Cortex of kidney (tissue), 1 donor: ENCODE measurements at places on chromosomes 4 and X.

DNA sequence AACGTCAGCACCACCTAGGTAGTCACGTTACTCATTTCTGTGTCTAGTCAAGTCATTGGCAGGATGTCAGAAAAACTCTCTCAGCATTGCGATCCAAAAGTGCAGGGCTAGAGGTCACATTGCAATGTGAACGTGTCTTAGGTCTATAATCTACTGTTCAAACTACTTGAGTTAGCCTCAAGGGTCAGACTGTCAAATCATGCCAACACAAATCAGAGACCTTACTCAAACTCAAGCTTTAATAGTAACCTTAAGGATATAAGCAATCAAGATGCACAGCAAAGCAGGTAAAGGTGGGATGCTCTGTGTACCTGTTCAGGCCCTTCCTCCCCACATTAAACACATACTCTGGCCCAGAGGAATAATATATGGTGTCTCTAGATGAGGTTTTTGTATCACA is 114.4 kb upstream of the NOCT start:
- no peak for DNase-seq

GRCh38 chrX:120207009-120207605 is 43.5 kb upstream of the ZBTB33 start:
- no peak for DNase-seq

DNA sequence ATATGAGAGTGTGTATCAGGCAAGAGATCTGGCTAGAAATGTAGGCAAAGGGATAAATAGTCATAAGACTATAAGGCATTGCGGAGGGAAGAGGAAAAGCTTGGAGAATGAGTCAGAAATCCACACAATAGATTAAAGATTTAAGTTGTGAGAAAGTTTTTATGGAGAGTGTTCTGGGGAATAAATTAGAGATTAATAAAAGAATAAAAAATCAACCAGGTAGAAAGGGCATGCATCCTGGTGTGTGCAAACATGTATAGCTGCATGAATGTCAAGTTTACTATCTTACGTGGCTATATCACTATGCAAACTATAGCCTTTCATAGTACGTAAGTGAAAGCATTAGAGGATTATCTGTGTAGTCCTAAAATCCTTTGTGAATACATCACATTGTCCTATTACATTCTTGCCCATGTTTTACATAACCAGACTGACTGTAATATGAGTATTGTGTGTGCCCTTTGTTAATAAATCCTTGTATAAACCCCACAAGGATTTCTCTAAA is 36.9 kb downstream of the SNCA start:
- DNase-seq, result no peak

DNA sequence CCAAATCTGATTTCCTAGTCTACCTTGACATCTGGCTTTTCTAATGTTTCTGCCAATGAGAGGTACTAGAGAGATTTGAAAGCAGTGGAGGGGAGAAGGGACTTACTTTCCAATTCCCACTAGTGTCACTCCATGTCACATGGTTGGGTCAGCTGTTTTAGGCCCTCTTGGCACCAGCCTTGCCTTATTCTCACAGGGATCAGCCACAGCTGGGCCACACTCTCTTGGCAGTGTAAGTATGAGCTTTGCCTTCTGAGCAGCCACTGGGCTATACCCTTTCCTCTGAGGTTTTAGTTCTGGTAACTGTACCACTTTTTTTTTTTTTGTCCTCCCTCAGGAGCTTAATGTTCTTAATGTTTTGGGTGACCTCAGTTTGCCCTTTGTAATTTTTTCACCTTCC is 10.2 kb upstream of the ADH1C start:
- no peak for DNase-seq

DNA sequence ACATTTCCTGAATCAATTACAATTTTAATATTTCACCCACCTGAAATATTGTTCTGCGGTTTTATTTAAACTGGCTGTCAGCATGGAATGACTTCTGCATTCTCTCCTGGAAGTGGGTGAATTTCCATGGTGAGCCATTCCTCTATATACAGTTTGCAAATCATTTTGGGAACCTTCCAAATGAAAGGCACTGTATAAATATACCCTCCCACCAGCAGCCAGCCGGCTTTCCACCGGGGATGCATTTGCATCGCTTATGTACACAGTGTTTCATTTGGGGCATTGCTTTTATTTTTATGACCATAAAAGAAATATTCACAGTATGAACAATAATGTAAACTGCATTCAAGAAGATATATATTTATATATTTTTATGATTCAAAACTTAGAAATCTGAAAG is 4.7 kb upstream of the IL1RAPL1 start:
- no peak for DNase-seq

DNA sequence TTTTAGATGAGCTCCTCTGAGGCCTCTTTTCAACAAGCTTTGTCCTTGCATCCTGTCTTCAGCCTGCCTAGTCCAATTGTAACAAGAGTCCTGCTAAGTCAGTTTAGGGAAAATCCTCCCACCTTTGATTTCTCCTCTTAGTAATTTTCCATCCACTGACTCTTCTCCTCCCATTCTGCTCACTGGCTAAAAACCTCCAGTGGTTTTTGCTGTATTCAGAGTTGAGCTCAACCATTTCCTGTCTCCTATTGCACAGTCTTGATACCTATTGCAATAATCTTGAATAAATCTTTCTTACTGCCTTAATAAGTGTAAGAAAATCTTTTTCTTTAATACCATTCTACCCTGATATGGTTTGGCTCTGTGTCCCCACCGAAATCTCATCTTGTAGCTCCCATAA is 117.8 kb upstream of the ENPP6 start:
- DNase-seq, result no peak

DNA sequence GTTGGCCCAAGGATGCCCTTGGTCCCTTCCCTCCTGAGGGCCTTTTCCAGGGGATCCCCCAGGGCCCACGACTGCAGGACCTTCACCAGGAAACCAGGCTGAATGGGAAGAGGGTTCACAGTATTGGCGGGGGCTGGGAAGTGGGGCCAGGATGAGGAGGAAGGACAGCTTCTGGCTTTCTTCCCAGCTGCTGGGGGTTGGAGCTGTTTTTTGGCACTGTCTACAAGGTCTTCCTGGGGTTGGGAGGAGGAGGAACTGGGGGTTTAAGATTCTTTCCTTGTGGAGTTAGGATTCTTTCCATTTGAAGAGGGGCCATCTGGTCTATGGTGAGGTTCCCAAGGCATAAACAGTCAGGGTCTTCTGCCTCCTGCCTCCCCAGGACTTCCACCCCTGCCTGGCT is 64.8 kb downstream of the KIF4A start:
- DNase-seq, result no peak

- no peak for DNase-seq
Observed at GRCh38 chrX:49999087-49999486, 76.7 kb downstream of the CLCN5 start.

GRCh38 chrX:99397879-99398278 is 1012.2 kb downstream of the PCDH19 start:
- no peak for DNase-seq

GRCh38 chrX:109826954-109827708 is 94.1 kb upstream of the ACSL4 start:
- no peak for DNase-seq

DNA sequence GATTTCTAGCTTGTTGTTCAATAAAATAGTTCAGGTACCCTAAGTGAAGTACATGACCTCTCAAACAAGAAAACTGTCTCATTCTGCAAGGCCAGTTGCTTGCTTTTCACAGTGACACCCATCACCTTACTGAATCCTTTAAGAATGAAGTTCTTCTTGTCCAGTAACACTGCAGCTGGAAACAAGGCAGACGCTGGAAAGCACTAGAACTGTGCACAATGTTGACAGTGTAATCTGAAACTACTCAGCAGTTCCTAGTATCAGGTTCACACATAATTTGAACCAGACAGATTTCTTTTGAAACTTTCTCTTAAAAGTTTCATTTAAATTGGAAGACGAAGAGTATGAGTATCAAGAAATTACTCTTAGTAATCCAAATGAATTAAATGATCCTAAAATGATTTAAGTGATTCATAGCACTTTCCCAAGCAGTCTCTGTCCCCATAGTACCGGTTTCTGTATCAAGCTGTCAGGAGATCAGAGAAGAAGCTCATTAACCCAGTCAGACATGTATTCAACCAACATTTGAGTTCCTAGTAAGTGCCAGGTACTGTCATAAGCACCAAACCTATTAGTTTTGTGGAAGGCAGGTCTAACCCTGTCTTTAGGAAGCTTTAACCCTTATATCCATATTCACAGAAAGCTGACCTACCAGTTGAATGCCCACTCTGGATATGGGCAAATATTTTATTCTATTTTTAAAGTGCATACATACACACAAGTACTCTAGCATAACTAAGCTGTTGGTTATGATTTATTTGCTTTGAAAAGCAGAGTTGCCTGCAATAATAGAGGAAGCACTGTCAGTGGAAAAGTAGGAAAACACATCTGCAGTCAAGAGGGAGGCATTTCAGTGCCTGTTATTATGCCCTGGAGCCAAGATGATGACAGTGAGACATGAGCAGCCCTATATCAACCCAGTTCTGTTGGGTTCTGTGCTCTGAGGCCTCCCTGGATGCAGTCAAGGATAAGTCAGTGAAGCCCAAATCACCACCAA is 63.6 kb downstream of the PALLD start:
- no peak for DNase-seq

DNA sequence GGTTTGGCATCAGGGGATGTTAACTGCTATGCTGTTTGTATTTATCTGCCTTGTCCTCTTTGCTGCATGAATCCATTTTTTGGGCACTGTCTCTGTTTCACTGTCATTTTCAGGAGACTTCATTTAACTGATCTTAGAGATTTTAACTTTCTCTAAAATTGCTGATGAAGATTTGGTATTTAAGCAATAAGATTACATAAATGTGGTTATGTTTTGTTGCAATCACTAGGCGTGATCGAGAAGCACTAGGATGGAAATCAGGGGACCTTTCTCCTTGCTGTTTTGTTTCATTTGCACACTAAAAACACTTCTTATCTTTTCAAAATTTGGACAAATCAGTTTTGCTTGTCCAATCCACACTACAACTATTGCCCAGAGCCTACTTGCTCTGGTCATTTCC is 15.4 kb downstream of the CXCL2 start:
- no peak for DNase-seq

DNA sequence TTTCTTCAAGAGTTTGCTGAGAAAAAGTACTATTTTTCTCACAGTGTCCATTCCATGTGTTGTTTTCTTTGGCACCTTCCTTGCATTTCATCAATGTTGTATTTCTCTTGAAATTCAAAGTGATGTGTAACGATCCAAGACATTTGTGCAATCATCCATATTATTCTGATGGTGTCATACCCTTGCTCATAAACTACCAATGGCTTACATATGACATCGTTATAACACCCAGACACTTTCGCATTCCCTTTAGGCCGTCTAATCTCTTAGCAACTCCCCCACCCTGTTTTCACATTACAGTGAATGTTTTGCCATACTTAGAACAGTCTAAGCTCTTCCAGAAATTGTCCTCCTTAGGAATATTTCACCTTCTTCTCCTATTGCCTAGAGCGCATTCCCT is 1779.0 kb downstream of the PCDH7 start:
- DNase-seq, result no peak

GRCh38 chr4:130747842-130748241 is 1651.9 kb downstream of the C4orf33 start:
- no peak for DNase-seq

GRCh38 chr4:140135529-140136088 is 18.4 kb downstream of the MAML3 start:
- no peak for DNase-seq

DNA sequence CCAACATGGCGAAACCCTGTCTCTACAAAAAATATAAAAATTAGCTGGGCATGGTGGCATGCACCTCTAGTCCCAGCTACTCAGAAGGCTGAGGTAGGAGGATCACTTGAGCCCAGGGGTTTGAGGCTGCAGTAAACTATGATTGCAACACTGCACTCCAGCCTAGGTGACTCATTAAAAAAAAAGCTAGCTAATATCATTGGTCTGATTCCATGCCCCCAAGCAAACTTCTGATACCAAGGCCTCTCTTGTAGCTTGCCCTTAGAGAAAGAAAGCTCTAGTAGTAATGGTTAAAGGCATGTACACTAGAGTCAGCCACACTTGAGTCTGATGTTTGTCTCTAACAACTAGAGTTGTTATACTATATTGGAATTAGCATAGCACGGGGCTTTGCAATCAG is 32.6 kb upstream of the PHF8 start:
- no peak for DNase-seq

DNA sequence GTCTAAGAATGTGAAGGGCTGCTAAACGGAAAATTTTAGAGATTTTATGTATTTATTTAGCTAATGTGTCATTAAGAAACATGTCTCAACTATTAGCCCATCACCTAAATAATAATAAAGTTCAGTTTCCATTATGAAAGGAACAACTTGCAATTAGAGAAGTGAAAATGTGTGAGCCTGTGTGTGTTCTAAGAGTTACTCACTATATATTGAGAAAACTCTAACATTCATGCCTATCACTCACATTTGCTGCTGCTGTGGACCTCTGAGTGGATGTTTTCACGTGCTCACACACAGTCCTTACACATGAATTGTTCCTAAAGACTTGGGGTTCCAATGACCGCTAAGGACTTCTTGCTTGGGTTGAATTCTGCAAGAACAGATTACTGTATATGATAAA is 364.0 kb downstream of the TMA16 start:
- no peak for DNase-seq

DNA sequence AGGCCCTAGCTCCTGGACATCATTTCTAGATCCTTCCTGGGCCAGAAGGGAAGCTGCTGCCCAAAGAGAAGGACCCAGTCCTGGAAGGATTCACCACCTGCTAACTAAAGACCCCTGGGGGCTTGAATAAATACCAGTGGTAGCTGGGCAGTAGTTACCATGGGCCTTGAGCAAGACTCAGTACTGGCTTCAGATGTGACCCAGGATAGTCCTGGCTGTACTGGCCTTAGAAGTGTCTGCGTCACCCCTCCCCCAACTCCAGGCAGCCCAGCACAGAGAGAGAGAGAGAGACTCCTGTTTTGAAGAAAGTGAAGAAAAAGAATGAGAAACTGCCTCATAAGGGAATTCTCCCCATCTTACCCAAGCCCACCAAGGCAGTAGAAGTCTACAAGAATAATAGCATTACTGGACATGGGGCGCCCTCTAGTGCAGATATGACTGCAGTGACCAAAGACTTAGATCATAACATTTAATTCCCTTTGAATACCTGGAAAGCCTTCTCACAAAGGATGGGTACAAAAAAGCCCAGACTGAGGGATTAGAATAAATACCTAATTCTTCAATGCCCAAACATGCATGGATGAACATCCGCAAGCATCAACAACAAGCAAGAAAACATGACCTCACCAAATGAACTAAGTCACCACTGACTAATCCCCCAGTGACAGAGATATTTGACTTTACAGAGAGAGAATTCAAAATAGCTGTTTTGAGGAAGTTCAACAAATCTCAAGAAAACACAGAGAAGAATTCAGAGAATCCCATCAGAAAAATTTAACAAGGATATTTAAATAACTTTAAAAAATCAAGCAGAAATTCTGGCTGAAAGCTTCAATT is 171.8 kb downstream of the HNRNPD start:
- no peak for DNase-seq

DNA sequence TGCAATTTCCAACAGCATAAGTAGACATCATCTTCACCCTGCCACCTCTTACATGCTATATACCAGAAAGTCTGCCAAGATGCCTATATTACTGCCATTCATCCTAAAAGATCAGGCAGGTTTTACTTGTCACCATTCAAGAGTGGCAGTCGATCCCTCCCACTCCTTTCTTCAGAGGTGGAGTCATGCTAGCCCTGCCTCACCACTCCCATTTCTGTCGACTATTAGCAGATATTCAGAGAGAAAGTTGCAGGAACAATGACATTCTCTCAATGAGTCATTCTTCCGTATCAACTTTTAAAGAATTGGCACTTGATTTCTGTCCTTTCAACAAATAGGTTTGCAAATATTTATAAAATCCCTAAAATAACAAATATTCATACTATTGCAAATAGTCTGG is 1060.1 kb downstream of the ADGRL3 start:
- DNase-seq, result no peak
